GM03348 (cell line): ENCODE measurements at places on chromosomes 11 and 22.

DNA sequence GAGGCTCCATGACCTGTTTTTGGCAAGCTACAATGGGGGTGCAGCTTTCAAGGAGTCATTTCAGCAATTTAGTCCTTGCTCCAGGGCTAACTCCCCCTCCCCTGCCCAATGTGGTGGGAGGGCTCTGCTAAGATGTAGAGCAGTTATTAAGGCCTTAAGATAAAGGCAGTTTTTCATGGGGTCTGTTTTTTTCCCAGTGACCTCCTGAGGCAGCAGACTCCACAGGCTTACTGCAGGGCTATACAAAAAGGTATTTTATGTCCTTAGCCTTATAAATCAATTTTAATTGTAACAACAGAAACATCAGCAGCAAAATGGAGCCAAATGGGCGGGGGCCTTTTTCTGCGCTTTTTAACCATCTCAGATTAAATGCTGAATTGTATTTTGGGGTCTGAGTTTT is 192.3 kb downstream of the KIRREL3 start:
- DNase-seq, result no peak

DNA sequence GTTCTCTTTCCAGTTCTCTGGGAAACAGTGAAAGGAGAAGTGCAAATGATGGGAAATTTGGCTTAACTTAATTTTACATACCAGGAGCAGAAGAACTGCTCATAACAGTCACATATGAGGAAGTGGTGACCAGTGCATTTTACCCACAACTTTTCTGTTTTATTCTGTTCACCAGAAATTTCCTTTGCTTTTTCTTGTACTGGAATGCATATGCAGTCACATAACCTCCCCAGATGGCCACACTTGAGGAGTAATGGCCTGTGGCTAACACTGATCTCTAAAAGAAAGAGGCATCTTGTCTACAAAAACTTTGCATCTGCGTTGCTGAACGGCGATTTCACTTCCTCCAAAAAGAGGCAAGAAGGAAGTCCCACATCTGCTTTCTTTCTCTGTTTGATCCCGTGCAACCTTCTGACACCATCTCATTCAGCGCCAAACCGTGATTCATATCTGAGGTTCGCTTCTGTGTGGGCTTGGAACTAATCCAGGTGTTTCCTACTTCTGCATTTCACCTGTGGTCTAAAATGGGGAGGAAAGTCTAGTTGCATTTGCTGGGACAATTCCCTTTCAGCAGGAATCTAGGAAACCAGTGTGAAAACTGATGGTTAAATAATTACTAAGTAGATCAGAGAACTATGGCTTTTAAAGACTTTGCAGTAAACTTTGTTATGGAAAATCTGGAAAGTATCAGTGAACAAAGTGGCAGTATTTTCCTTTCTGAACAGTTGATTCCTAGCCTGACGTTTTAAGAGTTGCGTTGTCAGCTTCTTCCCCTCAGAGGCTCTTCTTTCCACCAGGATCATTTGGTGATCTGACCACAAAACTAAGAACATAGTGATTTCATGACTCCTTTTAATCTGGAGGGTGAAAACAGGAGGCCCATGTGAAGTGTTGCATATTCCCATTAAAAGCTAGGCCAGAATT is 4.2 kb upstream of the MPEG1 start:
- DNase-seq, result peak; percentile 22

DNA sequence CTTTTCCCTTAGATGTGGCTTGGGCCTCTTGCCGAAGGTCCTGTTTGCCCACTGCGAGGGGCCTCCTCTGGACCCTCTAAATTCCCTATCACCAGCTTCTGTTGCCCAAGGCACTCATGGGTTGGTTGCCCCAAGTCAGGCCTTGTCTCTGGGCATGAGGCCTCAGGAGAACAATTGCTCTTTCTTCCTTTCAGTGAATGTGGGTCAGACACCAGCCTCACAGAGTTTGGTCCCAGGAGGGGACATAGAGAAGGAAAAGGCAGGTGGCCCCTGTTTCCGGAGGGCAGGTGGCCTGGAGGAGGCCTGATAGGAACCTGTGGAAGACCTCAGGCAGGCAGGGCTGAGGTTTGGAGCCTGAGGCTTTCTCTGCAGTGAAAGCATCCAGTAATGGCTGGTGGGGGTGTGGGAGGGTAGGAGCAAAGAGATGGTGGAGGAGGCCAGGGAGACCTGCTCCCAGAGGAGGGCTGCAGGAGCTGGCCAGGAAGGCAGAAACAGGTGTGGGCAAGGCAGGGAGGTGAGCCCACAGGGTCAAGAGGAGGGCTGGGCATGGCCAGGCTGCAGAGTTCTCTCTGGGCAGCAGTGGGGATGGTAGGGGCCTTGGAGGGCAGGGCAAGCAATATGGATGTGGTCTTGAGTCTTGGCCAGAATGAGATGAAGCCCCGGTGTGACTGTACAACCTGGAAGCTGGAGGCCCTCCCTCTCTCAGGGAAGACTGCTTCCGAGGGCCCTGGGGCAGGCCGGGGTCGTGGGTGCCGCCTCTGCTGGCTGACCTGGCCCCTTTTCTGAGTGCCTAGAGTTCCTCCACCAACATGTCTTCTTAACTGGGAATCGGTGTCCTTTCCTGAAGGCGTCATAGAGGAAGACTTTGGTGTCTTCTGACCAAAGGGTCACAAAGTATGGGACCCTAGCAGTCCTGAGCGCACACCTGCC is 28.0 kb upstream of the LMO1 start:
- no peak for DNase-seq

GRCh38 chr22:39283322-39284141 is 35.9 kb downstream of the RPL3 start:
- no peak for DNase-seq

GRCh38 chr11:111019871-111020670 is 225.5 kb upstream of the POU2AF2 start:
- DNase-seq, result no peak
